ENCODE measurements at places on chromosomes 11 and 22. TPM values are rescaled to one million over a fixed set of nuclear protein-coding genes. Genes with fewer than 3 reads are reported as not detected.

DNA sequence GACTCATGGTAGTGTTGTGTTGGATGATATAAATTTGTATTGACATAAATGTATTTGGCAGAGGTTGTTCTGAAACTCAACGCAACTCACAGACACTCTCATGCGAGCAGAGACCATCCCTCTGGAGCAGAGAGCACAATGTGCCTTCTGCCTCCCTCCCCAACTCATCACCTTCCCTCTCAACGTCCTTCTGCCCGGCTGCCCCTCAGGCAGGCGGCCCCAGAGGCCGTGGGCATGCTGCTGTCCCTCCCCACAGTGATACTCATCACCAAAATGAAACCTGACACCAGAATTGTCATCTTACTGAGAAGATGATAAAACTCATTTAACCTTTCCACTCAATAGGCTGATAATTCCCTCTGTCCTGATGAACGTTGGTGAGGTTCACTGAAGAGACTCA, 260.6 kb downstream of the ETS1 start:
- no peak for DNase-seq

DNA sequence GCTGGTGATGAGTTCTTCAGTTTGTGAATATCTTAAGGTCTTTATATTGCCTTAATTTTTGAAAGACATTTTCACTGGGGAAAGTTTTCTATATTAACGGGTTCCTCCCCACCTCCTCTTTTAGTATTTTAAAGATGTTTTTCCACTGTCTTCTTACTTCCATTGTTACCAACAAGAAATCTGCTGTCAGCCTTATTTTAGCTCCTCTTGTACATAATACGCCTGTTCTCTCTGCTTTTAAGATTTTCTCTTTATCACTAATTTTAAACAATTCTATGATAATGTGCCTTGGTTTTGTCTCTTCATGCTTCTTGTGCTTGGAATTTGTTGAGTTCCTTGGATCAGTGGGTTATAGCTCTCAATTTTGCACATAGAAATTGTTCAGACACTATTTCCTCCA, 280.4 kb downstream of the DCDC1 start:
- no peak for DNase-seq

GRCh38 chr11:12508151-12508751, 130.9 kb downstream of the PARVA start:
- no peak for DNase-seq

DNA sequence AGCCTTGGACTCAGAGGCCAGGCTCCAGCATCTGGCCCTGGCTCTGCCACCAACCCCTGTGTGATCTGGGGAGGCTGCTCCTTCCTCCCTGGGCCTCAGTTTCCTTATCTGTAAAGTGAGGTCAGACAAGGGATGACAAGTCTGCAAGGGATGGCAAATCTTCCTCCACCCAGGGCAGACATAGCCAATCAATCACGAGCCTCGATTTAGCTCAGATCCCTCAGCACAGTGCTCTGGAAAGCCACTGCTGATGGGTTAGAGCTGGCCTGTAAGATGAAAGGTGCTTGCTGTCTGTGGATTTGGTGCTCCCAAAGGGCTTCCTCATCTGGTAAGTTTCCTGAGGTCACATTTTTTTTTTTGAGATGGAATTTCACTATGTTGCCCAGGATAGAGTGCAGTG, 20.2 kb downstream of the NPTXR start:
- DNase-seq: no peak

GRCh38 chr11:97794876-97795275, 1225.9 kb upstream of the CNTN5 start:
- DNase-seq: no peak

GRCh38 chr11:122305426-122306320, 189.7 kb upstream of the BLID start:
- DNase-seq: no peak

GRCh38 chr11:75275581-75275980, 35.0 kb downstream of the TPBGL start:
- peak; percentile 47 for DNase-seq

MS4A7 gene
- 4.7 TPM for total RNA-seq

DNA sequence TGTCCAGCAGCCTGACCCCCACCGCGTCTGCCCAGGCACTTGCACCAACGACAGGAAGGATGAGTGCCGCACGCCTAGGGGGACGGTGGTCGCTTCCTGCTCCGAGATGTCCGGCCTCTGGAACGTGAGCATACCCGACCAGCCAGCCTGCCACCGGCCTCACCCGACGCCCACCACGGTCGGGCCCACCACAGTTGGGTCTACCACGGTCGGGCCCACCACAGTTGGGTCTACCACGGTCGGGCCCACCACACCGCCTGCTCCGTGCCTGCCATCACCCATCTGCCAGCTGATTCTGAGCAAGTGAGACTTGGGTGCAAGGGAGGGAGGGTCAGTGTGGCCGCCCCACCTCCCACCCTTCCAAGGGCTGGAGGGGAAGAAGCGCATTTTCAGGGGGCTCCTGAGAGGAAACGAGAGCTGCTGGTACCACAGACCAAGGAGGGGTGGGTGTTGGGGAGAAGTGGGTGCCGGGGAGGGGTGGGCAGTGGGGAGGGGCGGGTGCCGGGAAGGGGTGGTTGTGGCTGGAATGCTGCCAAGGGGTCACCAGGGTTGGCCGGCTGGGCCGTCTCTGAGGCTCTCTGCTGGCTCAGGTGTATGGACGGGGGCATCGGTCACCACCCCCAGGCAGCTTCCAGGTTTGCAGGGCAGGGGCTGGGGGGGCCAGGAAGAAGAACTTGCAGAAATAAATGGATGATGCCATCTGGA, 27.7 kb upstream of the MUC5B start:
- DNase-seq: peak; percentile 1

DNA sequence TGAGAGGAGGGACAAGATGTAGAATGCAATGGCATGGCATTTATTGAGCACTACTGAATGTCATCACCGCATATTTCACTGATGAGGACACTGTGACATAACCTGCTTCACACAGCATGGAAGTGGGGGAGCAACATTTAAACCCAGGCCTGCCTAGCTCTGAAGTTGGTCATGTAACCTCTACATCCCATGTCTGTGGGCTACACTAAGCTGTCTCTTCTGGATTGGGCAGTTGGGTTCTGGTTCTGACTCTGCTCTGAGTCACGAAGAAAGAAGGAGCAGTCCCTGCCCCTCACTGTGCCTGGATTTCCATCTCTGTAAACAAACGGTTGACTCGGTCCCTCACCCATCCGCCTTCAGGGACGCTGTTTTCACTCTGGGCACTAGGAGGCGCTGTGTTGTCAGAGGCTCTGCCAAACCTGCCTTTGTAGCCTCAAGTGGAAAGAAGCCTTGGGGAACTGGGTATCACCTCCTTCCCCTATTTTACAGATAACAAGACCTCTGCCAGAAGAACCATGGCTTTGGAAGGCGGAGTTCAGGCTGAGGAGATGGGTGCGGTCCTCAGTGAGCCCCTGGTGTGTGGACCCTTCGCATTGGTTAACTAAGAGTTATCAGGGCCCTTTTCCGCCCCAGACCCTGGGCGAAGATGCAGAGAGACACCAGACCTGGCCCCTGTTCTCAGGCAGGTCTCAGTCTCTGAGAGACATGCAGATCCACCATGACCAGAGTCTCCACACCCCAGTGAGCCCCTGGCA, 12.7 kb upstream of the ARHGEF17 start:
- DNase-seq: peak; percentile 49

DLG2 gene
- 1.0 TPM for total RNA-seq

DNA sequence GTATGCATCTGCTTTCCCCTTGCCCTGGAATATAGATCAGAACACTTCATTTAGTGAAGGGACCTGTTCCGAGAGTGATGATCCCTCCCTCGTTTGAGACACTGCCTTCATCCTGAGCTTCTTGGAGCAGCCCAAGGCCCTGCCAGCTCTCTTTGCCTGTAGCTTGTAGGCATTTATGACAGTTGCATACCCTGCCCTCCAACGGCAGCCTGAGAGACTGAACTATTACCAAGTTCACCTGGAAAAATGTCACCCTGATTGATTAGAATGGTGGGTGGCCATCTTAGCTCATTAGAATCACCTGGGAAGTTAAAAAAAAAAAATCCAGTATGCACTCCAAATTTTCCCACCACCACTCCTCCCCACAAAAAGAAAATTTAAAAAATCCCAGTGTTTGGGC, 1.5 kb downstream of the MICAL3 start:
- no peak for DNase-seq

GRCh38 chr11:105899772-105900171, 122.3 kb downstream of the MSANTD4 start:
- no peak for DNase-seq

DNA sequence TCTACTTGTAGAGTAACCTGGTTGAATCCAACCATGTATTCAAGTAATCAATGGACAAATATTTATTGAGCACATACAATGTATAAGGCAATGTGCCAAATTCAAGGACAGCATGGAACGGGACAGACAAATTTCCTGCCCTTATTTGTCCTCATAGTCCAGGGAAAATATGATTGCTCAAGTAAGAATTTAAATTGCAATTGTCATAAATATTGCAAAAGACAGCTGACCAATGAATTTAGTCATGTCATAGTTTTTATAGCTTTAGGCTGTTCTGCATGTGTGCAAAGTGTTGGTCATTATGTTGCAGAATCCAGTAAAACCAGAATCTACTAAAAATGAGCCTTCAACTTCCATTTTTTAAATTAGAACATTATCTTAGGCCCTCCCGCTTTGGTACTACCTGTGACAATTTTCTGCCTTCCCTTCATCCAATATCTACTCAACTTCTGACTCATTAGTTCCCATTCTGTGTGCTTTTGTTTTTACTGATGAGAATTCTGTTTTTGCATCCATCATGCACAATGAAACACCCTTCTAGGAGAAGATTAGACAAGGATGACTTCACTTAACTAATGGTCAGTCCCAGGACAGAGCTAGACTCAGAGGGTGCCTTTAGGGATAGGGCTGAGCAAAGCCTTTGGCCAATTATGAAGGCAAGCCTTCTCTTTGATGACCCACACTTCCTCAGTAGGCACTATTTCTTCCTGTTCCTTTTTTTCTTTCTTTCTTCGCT, 45.8 kb upstream of the FIBIN start:
- DNase-seq: no peak

GRCh38 chr11:123434262-123434661, 4.2 kb downstream of the GRAMD1B start:
- no peak for DNase-seq

- DNase-seq: no peak
Measured at GRCh38 chr11:127675581-127675980, 675.0 kb upstream of the KIRREL3 start.

PIM3 gene
- 241 TPM for total RNA-seq

GRCh38 chr11:36258730-36259360, 30.4 kb downstream of the COMMD9 start:
- DNase-seq: no peak

KCNJ4 gene
- total RNA-seq: not detected

DNA sequence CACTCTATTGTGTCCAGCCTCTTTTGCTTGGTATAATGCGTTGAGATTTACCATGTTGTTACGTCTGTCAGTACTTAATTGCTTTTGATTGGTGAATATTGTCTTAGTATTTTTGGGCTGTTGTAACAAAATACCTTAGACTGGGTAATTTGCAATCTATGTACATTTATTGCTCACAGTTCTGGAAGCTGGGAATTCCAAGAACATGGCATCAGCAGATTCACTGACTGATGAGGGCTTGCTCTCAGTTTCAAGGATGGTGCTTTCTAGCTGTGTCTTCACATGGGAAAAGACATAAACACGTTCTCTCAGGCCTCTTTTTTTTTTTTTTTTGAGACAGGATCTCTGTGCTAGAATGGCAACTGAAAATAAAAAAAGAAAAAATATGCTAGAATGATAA, 46.7 kb upstream of the INCENP start:
- no peak for DNase-seq

GRCh38 chr11:69066122-69067112, 17.7 kb downstream of the TPCN2 start:
- DNase-seq: no peak

GRCh38 chr11:134466156-134466555, 54.1 kb upstream of the B3GAT1 start:
- DNase-seq: no peak

DEFB131B gene
- not detected for total RNA-seq

DNAJB7 gene
- not detected for total RNA-seq

DNA sequence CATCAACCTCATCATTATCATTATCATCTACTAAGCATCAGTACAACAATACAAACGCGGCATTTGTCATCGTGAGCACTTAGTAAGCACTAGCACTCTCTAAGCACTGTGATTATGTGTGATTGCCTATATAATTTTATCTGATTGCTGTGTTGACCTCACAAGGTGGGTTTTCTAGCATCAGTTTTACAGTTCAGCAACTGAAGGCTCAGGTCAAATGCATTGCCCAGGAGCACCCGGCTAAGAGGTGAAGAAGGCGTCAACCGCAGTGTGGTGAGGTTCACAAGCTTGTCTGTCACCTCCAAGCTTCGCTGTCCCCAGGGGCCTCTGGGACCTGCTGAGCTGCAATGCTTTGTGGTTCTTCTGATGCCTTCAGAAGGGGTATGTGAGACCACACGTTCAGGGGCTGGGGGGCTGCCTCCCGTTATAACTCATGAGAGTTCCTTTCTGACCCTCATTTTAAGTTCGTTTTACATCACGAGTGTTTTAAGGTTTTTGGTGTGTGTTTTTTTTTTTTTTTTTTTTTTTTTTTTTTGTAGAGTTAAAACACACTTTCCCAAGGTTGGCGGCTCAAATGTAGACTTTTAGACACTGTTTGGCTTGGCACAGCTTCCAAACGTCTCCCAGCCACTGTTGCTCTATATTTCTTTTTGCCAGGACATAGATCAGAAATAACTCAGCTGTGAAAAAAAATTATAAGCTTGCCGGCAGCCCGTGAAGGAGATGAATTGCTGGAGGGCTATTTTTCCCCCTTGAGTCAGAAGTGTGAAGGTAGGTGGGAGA, 33.8 kb upstream of the SCUBE1 start:
- DNase-seq: no peak

DNA sequence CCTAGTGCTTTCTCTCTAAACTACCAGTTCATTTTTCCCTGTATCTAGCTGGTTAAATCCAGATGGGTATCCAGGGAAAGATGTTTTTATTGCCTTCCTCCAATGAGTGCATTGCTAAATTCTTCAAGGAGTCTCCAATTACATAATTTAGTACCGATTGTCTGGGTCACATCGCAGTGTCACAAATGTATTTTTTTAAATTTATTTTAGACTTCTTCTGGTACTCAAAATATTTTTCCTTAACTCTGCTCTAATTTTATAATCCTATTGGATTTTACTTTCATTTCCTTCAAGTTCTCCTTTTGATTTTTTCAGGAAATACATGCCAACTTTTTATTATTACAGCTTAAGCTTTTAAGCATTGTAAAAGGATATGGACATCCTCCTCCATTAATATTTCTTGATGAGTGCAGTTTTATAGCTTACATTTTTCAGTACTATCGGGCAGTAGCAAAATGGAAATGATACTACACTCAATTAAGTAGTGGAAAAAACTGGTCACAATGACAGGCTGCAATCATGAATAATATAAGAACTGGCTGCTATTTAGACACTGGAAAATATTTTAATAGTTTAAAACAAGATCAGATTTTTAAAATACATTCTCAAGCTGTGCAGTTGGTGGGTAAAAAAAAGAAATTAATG, 20.3 kb downstream of the BBOX1 start:
- DNase-seq: no peak

DNA sequence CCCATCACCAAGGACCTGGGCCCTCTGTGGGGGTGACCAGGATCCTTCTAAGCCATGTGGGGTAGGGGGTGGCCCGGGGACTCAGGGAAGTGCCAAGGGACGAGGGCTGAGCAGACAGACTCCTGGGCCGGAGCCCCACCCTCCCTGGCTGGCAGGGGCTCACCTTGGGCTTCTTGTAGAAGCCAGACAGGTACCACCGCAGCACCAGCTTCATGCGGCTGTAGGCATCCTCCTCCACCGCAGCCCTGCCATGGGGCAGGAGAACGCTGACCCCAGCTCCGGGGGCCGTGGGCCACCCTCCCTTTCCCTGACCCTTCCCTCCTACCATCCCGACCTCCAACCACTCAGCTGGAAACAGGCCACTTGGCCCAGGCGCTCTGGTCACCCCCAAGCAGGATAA, 45.9 kb upstream of the CARS1 start:
- DNase-seq: no peak
